ENCODE measurements at places on chromosomes 4 and X.

DNA sequence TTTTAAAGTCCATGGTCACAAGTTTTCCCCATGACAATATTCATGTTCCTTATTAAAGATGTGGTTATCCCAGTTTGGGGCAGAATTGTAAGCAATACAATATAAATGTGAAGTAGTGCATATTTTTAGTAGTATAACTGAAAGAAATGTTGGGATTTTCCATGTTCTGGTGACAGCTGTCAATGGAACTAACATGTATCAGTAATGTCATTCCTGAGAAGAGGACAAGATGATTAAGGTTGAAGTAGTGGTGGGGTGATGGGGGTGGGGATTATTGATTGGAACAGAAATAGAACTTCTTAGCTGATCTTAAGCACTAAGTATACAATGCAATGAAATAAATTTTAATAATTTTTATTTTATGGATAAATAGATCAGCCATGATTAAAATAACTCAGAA is 81.6 kb downstream of the PDHA2 start:
- no peak for DNase-seq

GRCh38 chr4:15794426-15794825 is 16.3 kb downstream of the CD38 start:
- no peak for DNase-seq

DNA sequence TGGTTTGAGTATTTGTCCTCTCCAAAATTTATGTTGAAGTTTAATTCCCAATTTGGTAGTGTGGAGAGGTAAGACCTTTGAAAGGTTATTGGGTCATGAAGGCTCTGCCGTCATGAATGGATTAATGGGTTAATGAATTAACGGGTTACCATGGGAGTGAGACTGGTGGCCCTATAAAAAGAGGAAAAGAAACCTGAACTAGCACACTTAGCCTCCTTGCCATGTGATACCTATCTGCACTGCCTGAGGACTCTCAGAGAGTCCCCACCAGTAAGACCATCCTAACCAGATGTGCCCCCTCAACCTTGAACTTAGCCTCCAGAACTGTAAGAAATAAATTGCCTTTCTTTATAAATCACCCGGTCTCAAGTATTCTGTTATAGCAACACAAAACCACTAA is 39.3 kb downstream of the PAGE1 start:
- DNase-seq: no peak

DNA sequence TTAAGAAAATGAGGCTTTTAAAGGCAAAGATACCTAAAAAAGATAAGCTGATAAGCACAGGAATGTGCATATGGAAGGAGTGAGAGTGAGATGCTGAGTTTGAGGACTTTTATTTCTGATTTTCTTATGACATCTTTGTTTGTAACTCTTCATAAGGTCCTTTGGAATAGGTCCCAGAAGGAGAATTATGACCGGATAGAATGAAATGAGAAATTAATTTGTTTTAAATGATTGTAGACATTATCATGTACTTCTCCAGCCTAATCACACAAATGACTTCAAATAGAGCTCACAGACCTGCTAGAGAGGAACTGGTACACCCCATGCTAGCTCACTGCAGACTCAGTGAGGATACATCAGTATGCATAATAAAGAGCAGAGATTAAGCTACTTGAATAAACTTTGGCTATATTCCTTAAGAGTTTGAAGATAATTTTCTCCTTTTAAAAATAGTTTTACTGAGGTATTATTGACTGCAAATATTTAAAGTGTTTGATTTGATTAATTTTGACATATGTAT is 5.6 kb downstream of the GK2 start:
- DNase-seq: no peak

DNA sequence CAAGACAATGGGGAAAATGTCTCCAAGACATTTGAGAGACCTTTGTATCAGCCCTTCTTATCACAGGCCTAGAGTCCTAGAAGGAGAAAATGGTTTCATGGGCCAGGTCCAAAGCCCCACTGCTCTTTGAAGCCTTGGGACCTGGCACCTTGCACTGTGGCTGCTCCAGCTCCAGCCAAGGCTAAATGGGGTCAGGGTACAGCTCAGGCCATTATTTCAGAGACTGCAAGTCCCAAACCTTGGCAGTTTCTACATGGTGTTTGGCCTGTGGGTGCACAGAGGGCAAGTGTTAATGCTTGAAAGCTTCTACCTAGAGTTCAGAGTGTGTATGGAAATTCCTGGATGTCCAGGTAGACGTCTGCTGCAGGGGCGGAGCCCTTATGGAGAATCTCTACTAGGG is 28.5 kb downstream of the SHROOM3 start:
- DNase-seq: no peak

DNA sequence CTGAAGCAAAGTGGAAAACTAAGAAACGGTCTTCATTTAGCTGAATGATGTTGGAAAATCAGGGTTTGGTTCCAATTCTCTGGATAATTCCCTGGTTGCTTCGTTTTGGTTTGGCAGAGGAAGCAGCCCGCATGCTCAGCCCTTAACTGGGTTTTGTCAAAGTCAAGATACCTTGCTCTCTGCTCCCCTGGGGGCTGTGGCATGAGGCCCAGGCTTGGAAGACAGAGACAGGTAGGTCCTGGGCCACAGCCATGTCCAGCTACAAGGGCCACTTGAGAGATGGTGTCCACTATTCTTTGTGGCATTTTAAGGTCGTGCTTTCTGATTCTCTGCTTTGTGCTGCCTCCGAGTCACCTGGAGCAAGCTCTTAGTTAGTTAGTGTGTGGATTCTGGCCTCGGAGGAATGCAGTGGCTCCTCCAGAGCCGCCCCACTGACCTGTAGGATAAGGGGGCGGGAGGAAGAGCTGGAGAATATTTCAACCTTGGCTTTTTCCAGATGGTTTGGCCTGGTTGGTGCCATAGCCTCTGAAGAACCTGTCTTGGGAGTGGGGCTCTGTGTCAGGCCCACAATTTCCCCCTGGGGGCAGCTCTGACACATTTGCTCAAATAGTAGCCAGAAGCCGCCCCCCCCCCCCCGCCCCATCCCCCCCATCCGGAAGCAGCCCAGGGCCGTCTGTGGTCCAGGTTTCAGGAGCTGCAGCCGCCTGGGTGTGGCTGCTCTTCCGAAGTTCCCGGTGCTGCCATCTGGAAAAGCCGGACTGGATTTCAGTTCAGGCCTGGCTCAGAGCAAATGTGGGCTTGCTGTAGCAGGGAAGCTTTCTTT is 147.1 kb downstream of the NHS start:
- no peak for DNase-seq

DNA sequence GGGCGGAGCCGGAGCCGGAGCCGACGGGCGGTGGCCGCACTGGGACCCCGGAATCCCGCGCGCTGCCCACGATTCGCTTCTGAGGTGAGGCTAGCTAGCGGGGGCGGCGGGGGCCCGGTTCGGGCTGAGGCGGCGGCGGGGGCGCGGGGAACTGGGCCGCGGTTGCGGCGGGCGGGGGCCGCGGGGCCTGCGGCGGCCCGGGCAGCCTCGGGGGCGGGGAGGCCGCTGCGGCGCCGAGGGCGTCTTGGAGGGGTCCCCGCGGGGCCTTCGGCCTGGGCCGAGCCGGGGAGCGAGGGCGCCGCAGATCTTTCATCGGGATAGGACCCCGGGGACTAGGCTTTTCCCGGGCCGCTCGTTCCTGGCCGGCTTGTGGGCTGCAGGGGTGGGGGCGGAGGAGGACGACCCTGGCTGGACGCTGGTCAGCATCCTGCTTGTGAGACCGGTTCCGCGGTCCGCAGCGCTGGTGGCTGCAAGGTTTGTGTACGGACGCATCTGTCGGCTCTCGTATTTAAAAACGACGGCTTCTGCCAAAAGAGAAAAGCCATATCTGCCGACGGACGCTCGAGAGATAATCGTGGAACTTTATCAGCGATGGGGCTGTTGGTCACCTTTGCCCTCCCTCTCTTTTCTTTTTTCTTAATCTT is 419 bp downstream of the ADD1 start:
- DNase-seq: peak; percentile 65

DNA sequence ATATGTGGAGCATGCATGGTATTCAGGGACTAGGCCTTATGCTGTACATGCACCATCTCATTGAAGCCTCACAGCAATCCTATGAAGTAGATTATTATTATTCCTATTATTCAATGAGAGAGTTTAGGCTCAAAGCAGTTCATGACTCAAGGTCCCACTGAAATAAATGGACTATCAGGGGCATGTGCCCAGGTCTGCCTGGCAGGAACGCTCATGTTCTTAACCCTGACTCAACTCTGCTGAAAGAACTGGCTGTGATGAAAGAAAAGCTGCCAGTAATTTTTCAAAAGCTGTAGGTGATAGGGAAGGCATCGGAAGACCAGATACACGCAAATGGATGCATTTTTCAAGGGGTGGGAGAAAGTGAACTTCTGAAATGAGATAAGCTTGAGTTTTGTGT is 243.4 kb downstream of the PTTG2 start:
- DNase-seq: no peak

All from heart left ventricle (tissue), 16 donors.